ENCODE measurements at places on chromosomes 4 and X.

GRCh38 chr4:89119166-89119565 is 7.8 kb downstream of the TIGD2 start:
- DNase-seq = no peak

DNA sequence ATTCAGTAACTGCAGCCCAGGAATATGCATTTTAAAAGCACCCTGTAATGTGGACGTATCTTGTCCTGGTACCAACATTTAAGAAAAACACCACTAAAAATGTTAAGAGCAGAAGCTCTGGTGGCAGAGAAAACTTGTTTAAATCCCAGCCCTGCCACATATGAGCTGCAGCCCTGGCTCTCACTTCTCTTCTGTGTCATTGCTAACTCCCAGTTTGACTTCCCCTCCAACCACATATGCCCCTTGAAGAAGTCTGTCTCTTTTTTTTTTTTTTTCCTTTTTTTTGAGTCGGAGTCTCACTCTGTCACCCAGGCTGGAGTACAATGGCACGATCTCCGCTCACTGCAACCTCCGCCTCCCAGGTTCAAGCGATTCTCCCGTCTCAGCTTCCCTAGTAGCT is 14.8 kb downstream of the LHFPL1 start:
- DNase-seq = no peak

DNA sequence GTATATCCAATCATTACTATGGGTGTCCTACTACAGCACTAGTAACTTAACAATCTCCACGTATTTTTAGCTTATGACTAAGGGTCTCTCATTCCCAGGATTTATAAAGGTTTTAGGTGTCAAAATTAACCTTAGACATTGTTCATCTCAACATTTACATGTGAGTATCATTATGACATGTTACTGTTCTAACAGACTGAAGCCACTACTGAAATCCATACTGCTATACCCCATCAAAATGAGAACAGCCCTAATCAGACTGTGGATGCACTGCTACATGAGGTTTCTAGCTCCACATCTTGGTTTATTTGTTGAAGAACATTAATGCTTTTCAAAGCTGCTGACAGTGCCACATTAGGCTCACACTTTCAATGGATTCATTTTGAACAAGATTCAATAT is 35.6 kb upstream of the TXK start:
- DNase-seq = no peak

GRCh38 chr4:76581077-76581962 is 146.3 kb downstream of the SHROOM3 start:
- DNase-seq = no peak

DNA sequence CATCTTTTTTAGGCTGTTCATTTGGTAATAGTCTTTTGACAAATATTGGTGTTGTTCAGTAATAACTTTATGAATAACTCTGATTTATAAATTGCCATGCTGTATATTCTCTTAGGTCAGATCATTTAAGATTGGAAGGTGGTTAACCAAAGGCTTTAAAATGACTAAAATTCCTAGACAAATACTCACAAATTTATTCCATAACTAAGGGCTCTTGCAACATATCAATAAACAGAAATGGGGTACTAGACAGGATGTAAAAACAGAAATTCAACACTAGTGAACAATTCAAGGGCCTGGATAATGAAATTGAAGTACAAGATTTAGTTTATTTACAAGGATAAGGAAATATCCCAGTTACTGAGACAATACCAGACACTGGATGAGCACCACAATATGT is 328.6 kb downstream of the PCDH19 start:
- no peak for DNase-seq
